Activated naive CD8-positive, alpha-beta T cell treated with anti-CD3 and anti-CD28 coated beads for 36 hours (primary cell): ENCODE measurements at places on chromosomes 6 and 20.
A peak's percentile ranks its signal among the peaks of the same experiment; 100 is the strongest.

DNA sequence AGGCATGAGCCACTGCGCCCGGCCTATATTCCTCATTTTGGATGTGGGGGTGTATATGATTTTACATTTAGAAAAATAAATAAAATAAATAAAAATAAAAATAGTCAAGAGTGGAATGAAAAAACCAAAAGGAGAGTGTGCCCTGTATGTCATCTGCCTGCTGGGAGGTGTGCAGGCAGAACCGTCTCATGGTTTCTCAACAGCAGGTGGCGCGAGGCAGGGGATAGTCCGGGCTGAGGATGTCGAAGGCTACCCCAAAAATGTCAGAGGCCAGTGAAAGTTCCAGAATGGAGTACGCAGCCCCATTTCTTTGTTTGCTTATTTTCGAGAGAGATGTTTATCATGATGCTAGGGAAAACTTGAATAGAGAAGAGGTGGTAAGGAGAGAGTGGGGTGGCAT is 16.4 kb upstream of the KIF16B start:
- DNase-seq = no peak

DNA sequence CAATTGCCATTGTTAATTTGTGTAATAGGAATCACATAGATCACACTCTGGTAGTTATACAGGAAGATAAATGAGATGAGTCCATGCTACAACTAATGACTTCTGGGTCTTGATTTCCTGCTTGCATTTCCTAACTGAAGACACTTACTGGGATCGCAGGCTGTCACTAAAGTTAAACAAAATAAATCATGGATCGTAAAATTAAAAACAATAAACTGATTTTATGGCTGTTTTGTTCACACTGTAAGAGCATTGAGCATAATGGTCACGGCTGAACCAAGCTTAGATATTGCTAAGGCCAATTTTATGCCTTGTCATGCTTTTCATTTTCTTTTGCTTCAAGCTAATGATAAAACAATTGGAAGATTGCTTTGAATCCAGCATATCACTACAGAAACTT is 332.5 kb upstream of the CITED2 start:
- no peak for DNase-seq

DNA sequence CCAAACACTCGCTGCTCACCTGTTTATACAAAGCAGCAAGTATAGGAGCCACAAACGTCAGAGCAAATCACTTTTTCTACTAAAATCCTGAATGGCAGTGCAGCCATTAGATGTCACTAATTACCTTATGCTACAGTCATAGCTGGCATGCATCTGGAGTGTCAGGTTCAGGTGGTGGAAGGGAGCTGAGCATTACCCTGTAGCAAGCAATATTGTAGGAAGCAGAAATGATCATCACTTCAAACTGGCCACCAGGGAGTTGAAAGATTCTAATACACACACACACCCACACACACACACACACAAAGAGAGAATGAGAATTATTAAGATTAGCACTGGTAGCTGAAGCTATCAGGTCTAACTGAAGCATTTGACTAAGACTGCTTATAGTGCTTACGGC is 75.8 kb downstream of the EFHC1 start:
- DNase-seq = no peak

DNA sequence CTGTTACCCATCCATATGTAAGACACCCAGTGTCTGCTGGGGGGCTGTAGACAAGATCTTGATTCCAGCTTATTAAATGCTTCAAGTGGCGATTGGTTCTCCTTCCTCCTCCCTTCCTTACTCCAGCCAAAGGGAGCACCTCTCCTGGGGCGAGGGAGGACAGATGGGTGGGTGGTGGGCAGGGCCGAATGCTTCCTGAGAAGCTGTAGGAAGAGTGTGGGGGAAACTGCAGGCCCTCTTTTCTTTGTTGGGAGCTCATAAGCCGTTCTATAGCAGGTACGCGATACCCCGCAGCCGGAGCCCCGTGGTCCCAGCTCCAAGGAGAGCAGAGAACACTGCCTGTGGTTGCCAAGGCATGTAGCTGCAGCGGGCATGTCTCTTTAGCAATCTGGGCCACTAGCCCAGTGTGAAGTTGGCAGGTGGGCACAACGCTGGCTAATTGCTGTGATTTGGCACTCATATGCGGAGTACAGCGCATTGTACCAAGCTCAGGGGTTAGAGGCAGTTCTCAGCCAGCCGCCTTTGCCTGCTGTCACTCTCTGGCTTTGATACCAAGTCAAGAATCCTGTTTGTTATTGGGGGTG is 14.7 kb upstream of the KCNG1 start:
- DNase-seq = no peak

GRCh38 chr20:11380283-11380682 is 537.4 kb upstream of the BTBD3 start:
- DNase-seq = no peak

DNA sequence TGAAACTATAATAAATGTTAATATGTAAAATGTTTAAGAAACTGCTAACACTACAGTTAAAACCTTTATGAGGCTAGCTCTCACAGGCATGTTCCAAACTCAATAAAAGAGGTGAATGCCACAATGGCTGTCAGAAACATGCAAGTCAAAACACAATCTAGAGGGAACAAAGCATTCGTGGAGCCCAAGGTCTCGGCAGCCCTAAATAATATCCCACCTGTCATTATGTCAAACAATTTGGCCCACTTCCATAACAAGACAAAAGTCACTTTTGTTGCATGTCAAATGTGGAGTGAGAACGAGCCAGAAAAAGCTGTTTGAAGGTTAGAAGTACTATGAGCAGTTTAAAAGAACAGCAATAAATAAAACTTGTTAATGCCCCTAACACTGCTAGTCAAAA is 181.9 kb downstream of the GMDS start:
- DNase-seq = no peak

GRCh38 chr20:2405693-2406065 is 25.0 kb downstream of the TGM6 start:
- DNase-seq = no peak

- no peak for DNase-seq
Measured at GRCh38 chr6:70980727-70981126, 23.9 kb upstream of the B3GAT2 start.

DNA sequence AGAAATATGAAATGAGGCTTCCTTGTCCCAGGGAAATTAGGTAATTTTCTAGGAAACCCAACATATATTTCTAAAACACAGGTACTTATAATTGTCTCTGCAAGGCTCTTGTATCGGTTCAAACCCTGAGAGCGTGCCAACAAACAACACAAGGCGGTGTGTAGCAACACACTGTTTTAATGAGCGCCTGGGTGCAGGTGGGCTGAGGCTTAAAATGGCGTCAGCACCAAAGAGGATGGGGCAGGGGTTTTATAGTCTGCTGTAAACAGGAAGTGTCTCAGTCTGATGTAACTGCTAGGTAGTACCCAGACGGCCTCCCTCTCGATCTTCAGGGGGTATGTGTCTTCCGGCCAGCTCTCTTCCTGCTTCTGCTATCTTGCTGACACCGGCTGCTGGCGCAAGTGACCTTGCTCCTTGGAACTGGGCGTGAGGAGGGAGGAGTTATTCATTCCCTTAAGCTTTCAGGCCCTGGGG is 69.7 kb downstream of the EPB41L2 start:
- no peak for DNase-seq

GRCh38 chr6:2652611-2653010 is 98.1 kb downstream of the MYLK4 start:
- no peak for DNase-seq

GRCh38 chr20:50611128-50611810 is 80.1 kb downstream of the RIPOR3 start:
- no peak for DNase-seq

- DNase-seq = no peak
Measured at GRCh38 chr20:47503685-47504084, 2.0 kb downstream of the NCOA3 start.

DNA sequence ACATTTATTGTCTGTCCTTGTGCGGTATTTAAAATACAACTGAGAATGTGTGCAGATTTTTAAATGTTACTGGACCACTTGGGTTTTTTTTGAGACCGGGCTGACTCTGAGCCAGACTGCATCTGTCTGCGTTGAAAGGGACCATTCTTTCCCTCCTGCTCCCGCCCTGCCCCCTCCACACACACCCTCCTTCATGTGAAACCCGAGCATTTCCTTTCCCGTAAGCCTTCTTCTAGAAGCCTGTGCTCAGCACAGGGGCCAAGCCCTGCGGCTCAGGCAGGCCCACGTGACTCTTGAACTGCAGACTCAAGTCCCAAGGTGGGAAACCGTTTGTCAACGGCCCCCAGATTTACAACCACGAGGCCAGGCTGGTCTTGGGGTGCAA is 82.7 kb upstream of the FOXC1 start:
- DNase-seq = peak; percentile 16

GRCh38 chr20:37274851-37275524 is 13.4 kb upstream of the GHRH start:
- no peak for DNase-seq

DNA sequence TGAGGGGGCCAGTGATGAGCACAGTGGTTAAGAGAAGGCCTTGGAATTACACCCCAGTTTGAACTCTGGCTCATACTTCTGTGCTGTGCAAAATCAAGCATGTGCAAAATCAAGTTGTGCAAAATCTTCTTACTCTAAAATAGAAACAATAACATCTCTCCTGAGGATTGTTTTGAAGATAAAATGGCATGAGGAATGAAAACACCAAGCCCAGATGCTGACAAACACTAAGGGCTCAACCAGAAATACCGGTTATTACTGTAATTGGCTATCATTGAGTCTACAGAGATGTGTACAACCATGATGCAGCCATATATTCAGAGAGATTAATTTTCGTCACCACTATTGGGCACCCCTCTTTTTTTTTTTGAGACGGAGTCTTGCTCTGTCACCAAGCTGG is 5.9 kb upstream of the BCAS1 start:
- no peak for DNase-seq

DNA sequence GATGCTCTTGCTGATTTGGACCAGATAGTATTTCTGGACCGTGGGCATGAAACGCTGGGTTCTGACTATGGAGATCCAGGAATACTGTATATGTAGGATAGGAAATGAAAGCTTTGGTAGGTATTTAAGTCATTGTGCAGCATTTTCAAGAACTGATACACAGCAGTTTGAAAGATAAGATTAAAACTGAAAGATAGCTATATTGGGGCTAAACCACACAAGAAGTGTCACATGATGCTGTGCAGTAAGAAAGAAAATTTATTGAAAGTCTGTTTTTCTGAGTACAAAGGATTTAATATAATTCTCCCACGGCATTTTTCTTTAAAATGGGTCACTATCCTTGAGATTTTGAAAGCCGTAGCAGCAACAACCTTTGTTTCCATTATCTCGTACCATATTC is 305 bp downstream of the IL17A start:
- no peak for DNase-seq

DNA sequence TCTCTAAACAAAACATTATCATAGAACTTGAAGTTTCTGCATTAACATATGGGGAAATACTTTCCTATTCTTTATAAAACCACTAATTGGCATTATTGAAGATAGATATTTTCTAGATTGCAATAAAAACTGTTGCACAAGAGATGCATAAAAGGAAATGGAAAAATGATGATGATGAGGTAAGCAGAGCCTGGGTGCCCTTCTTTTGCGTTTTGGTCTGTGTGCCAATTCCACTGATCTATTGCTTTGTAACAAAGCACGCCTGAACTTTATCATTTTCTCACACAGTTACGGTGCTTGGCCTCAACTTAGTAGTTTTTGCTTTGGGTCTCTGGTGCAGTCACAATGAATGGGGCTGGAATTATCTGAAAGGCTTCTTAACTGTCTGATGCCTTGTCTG is 450.5 kb downstream of the MAFB start:
- no peak for DNase-seq

DNA sequence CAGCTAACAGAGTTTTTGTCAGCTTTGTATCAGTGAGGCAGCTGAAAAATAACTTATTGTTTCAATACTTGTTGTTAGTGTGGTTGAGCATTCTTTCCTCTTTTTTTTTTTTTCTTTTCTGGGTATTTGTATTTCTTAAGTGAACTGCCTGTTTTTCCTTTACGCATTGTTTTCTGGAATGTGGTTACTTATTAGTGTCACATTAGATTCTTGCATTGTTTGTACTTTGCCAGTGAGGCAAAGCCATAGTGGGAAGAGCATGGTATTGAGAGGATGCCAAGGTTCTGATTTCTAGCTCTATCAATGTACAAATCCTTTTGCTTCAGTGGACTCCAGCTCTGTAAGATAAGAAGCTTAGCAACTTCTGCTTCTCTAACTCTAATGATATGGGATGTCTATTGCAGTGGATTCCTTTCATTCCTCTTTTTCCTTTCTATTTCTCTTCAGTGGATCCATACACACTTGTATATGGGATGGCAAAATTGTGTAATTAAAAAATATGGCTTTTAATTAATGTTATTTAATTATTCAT is 3.9 kb downstream of the CDKAL1 start:
- DNase-seq = no peak

DNA sequence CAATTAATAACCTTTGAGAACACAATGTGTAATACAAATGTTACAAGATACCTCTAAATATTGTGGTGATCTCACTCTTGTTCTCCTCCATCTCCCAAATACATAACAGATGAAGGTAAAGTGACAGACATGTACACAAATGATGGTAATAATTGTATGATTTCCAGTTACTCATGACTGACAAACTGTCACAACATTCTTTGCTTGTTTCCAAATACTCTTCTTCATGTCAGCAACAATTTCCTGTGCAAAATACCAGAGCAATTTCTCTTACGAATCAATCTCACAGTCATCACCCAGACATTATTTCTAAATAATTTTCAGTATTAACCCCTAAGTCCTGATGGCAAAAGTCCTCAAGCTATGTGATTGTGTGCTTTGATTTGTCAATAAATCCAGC is 92.9 kb downstream of the RPS12 start:
- no peak for DNase-seq

DNA sequence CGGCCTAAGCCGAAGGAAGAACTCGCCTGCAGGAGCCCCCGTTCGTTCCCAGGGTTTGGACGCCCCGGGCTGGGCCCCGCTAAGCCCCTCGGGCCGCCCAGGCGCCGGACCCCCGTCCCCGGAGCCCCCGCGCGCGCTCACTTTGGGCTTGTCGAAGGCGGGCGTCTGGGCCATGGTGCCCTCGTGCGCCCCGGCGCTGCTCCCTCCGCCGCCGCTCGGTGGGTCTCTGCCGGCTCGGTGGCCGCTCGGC is 140 bp downstream of the ADA start:
- DNase-seq = no peak

GRCh38 chr6:119587537-119587936 is 238.0 kb upstream of the MAN1A1 start:
- DNase-seq = no peak

GRCh38 chr6:70241991-70242420 is 60.9 kb downstream of the COL9A1 start:
- no peak for DNase-seq

DNA sequence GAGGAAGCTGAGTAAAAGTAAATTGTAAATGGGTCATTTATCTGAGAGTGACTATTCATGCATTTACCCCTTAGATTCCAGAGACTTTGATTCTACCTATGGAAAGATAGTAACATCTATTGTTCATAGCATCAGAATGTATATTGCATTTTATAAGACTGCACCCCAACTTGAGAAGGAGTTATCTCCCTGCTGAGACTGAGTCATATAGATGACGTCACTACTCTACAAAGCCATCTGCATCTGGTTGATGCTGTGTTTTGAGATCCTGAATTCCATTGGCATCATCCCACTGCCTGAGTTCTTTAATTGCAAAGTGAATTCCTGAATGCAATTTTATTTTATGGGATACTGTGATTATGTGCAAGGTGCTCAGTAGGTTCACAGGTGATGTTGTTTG is 444.0 kb upstream of the SLC35B3 start:
- DNase-seq = no peak

- DNase-seq = no peak
Measured at GRCh38 chr6:119215309-119215708, 134.3 kb downstream of the MAN1A1 start.
